ENCODE measurements at places on chromosomes 1 and 21.
A peak's percentile ranks its signal among the peaks of the same experiment; 100 is the strongest.

GRCh38 chr1:66327588-66327987 is 206.4 kb upstream of the SGIP1 start:
- DNase-seq = no peak

- DNase-seq = no peak
Observed at GRCh38 chr1:167276969-167277368, 56.3 kb downstream of the POU2F1 start.

GRCh38 chr1:163296504-163297263 is 25.1 kb upstream of the NUF2 start:
- DNase-seq = no peak

GRCh38 chr1:102897557-102897956 is 210.8 kb downstream of the COL11A1 start:
- no peak for DNase-seq

GRCh38 chr1:40984066-40984465 is 4.6 kb downstream of the CTPS1 start:
- DNase-seq = no peak

GRCh38 chr1:217521317-217521716 is 109.6 kb downstream of the GPATCH2 start:
- no peak for DNase-seq

DNA sequence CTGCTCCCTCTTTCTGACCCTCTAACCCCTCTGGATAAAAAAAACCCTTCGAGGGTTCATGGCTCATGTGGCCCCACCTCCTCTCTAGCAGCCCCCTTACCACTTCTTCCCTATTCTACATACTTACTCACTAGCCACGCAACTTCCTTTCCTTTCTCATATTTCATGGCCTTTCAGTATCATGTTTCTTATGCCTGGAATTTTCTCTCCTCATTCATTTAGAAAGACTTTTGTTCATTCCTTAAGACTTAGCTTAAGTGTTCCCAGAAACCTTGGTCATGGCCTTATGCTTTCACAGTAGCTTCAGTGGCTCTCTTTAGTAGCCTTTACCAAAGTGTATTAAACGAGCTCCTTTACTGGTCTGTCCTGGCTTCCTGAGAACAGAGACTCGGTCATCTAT is 6.1 kb downstream of the ACP6 start:
- no peak for DNase-seq

- DNase-seq = no peak
Observed at GRCh38 chr1:233993651-233994050, 89.2 kb downstream of the SLC35F3 start.

- no peak for DNase-seq
Observed at GRCh38 chr21:18518054-18518481, 114.5 kb upstream of the TMPRSS15 start.

- no peak for DNase-seq
Observed at GRCh38 chr1:29591601-29592260, 355.4 kb downstream of the PTPRU start.

DNA sequence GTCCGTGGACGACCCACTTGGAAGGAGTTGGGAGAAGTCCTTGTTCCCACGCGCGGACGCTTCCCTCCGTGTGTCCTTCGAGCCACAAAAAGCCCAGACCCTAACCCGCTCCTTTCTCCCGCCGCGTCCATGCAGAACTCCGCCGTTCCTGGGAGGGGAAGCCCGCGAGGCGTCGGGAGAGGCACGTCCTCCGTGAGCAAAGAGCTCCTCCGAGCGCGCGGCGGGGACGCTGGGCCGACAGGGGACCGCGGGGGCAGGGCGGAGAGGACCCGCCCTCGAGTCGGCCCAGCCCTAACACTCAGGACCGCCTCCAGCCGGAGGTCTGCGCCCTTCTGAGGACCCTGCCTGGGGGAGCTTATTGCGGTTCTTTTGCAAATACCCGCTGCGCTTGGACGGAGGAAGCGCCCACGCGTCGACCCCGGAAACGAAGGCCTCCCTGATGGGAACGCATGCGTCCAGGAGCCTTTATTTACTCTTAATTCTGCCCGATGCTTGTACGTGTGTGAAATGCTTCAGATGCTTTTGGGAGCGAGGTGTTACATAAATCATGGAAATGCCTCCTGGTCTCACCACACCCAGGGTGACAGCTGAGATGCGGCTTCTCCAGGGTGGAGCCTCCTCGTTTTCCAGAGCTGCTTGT is 32.4 kb downstream of the PRMT2 start:
- peak; percentile 47 for DNase-seq

GRCh38 chr1:1061682-1062345 is 12.3 kb downstream of the RNF223 start:
- no peak for DNase-seq

DNA sequence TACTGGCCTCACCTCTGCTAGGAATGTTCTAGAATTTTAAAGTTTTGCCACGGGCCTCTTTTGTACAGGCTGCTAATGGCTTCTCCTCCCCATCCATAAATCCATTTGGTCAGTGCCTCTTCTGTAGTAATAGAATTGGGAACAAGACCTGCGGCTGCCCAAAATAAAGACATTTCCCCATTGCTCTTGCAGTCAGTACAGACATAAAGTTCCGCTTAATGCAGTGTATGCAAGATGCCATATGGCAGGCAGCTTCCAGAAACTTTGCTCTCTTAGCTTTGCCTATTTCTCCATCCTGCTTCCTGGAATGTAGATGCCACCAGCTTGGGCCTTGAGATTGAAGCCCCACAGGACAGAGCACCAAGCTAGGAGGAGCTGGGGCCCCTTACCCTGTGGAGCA is 3.7 kb upstream of the SLC2A5 start:
- DNase-seq = no peak

DNA sequence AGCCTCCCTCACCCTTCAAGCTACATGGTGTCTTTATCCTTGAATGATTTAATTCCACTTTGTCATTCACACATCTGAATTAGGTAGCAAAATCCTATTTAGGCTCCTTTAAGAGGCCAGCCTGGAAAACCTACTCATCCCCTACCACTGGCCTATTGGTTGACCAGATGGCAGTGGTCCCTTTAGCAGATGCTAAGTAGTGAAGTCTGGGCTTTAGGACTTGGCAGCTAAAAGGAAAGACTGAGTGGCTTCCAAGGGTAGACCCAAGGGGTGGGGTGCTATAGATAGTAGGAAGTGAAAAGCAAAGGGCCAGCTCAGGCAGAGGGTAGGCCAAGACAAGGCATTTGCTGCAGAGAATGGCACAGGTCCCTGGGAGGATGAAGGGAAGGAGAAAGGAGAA is 46.6 kb downstream of the KCNJ6 start:
- DNase-seq = no peak

- DNase-seq = peak; percentile 11
Observed at GRCh38 chr1:21149855-21150432, 26.8 kb downstream of the EIF4G3 start.

GRCh38 chr1:245971711-245972085 is 535.4 kb downstream of the SMYD3 start:
- no peak for DNase-seq
